ENCODE measurements at places on chromosomes 7 and 10.

DNA sequence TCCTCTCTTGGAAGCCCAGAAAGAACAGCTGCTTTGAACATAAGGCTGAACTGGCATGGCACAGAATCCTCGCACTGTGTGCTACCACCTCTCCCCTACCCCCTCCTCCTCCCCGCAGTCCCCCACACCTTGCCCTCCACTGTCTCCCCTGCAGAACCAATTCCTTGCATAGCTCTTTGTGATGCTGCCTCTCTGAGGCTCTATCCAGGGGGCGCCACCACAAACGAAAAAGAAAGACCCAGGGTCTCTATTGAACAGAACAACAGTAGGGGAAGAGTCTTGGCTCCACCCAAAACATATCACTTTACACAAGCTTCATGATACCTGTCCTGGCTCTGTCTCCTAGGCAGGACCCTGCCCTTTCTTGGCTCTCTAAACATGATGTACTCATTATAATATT lies 26.2 kb upstream of the EBLN1 start:
- no peak for DNase-seq

GRCh38 chr10:90304533-90304932 lies 553.3 kb downstream of the HTR7 start:
- DNase-seq = no peak

DNA sequence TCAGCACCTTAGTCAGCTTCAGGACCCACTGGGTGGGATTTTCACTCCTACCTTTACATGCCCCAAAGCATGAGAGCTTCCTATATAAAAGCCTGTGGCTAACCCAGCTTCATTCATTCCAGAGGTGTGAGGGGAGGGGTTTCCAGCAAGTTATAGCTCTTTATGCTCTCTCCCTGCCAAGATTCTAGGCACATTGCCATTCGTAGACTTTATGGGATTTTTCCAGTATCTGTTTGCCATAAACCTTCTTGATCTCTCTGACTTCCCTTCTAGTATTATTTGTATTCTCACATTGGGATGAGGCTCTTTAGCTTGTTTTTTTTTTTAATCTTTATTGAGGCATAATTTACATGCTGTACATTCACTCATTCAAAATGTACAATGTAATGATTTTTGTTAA lies 67.5 kb downstream of the POU6F2 start:
- DNase-seq = no peak

DNA sequence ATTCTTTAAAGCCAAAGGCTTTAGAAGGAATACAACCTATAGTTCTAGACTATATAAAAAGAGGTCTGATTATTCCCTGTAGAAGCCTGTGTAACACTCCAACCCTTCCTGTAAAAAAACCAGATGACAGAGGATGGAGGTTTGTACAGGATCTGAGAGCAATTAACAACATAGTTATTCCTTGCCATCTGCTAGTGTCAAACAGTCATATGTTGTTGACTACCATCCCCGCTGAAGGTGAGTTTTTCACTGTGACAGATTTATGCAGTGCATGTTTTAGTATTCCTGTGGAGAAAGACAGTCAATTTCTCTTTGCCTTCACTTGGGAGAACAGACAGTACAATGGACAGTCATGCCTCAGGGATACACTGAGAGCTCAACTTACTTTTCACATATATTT lies 19.0 kb upstream of the SLC26A4 start:
- DNase-seq = no peak

- DNase-seq = no peak
These were observed 527.3 kb upstream of the GHITM start for GRCh38 chr10:83612050-83612449.

- DNase-seq = no peak
These were observed 280.4 kb downstream of the GLRX3 start for GRCh38 chr10:130416334-130417150.

DNA sequence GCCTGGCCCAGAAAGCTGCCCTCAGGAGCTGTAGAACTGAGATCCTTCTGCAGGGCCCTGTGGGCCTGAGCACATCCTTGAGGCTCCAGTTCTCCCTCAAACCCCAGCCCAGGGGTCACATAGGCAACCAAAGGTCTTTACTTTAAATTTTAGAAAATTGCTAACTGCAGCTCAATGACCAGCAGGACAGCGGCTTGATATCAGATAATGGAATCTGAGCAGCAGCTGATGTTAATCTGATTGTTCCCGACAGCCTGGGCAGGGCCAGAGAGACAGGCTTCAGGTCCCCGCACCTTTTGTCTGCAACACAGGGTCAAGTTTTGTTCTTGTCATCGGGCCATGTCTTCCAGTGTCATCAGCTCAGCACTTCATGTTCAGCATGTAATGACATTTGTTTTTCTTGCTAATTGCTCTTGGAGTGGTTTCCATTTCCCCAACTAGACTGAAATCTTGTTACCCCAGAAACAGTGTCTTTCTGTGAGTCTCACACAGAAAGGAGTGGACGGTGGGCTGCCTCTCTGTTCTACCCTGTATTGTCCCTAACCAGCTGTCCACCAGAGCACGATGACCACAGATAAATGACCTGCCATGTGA lies 91.0 kb downstream of the PAXIP1 start:
- no peak for DNase-seq

GRCh38 chr10:45644527-45644926 lies 28.0 kb downstream of the ZFAND4 start:
- no peak for DNase-seq

GRCh38 chr7:126657599-126658358 lies 595.0 kb downstream of the GRM8 start:
- DNase-seq = no peak

- peak; percentile 45 for DNase-seq
These were observed 49.2 kb upstream of the NANOS1 start for GRCh38 chr10:118980135-118980865.

GRCh38 chr10:111246814-111247452 lies 170.1 kb downstream of the ADRA2A start:
- no peak for DNase-seq

DNA sequence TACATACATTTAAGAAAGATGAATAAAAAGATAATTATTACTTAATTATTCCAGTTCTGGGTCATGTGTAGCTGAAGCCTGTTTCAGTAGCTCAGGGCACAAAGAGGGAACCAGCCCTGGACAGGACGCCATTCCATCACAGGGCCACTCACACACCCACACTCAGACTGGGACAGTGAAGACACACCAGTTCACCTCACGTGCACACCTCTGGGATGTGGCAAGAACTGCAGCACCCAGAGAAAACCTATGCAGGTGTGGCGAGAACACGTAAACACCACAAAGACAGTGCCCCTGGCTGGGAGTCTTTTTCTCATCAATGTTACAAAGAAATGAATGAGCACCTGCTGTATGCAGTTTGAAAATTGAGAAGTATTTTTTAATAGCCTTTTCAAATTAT lies 1.6 kb upstream of the IDI1 start:
- DNase-seq = no peak

GRCh38 chr7:148972375-148972774 lies 55.9 kb downstream of the PDIA4 start:
- no peak for DNase-seq

- no peak for DNase-seq
These were observed 461.1 kb downstream of the ZNF33B start for GRCh38 chr10:42177077-42177792.

- no peak for DNase-seq
These were observed 21.0 kb upstream of the ABI1 start for GRCh38 chr10:26881600-26882331.

Measured in suprapubic skin (tissue), 4 donors.